Thoracic aorta (tissue), 2 donors: ENCODE measurements at places on chromosomes 5 and 9. TPM values are rescaled to one million over a fixed set of nuclear protein-coding genes. Genes with fewer than 3 reads are reported as not detected.

The AGXT2 gene
- total RNA-seq = not detected

The PRRX2 gene
- 66.1 TPM for total RNA-seq

The SMIM23 gene
- total RNA-seq = not detected

The PAPPA gene
- total RNA-seq = 17.4 TPM
